Activated CD4-positive, alpha-beta T cell treated with anti-CD3 and anti-CD28 coated beads for 24 hours (primary cell): ENCODE measurements at places on chromosomes 5 and 9.

DNA sequence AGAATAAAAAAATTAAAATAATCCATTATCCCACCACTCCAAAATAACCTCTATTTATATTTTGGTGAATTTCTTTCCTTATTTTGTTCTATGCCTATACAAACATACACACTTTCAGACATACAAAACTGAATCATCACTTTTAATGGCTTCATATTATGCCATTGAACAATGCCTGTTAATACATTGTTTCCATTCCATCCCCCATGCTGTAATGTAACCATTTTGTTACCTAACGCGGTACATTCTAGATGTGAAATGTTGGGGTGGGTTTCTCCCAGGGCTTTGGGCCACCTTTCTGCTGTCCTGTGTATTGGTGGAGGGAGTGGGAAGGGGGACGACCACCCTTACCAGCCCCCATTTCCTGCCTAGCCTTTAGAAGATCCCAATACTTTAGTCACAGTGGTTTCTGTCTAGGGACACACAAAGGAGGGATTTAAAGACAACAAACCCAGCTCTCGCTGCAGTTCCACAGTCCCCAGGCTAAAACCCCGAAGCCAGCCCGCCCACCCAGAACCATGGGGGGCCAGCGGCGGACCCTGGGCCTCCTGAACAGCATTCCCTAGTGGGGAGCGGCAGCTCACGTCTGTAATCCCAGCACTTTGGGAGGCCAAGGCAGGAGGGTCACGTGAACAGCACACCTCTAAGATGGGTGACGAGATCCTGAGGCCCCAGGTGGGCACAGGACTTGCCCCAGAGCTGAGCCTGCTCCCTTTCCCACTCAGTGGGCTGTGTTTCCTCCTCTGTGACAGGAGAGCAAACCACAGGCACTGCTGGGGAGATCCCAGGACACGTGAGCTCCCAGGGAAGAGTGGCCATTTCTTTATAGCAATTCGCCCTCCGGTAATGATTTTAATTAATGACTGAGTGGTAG is 56.9 kb upstream of the STXBP1 start:
- DNase-seq, result no peak

DNA sequence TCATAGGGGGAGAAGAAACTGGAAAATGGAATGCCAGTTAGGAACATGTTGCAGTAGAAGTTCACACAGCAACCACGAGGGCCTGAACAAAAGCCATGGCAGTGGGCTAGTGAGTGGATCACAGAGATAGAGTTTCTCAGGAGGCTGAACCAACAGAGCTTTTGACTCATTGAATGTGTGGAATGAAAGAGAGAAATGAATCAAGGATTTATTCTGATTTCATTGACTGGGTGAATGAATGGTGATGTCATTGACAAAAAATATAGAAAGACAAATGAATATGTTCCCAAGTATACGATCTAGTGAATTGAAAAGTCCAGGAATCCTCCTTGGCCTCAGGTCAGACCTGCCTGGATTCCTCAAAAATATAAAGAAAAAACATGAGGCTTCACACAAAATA is 99.2 kb downstream of the ZNF462 start:
- no peak for DNase-seq

DNA sequence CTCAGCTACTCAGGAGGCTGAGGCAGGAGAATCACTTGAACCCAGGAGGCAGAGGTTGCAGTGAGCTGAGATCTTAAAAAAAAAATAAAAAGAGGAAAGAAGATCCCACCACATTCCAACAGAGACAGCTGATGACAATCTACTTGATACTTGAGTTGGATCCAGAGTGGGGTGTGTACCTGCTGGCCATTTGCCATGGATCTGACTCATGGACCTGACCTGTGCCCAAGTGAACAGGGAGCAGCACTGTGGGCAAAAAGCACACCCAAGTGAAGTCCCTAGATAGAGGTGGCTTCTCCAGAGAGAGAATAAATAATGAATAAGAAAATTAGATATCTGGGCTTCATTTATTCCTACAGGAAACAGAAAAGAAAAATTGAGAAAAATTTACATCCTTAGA is 81.2 kb upstream of the MIER3 start:
- DNase-seq, result no peak

DNA sequence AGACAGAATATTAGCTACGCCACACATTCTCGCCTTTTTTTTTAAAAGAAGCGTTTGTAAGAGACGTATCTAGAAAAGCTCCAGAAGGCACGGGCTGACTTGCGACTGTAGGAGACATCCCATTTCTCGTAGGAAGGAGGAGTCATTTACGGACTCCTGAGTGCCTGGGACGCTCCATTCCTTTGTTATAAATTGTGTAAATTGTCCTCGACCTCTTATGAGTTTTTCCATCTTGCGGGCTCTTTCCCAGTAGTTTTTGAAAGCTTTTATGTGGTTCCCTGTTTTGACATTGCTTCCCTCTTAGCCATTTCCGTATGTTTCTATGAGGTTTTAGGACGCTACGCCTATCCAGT is 1.0 kb downstream of the RABL6 start:
- no peak for DNase-seq

DNA sequence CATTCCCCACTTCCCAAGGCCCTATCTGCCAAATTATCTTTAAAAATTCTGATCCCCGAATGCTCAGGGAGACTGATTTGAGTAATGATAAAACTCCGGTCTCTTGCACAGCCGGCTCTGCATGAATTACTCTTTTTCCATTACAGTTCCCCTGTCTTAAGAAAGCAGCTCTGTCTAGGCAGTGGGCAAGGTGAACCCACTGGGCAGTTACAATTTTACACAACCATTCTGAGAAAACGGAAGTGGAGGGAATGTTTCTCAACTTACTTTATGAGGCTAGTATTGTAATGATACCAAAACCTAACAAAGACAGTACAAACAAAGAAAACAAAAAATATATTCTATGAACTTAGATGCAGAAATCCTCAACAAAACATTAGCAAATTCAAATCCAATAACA is 100.0 kb downstream of the MCTP1 start:
- no peak for DNase-seq

DNA sequence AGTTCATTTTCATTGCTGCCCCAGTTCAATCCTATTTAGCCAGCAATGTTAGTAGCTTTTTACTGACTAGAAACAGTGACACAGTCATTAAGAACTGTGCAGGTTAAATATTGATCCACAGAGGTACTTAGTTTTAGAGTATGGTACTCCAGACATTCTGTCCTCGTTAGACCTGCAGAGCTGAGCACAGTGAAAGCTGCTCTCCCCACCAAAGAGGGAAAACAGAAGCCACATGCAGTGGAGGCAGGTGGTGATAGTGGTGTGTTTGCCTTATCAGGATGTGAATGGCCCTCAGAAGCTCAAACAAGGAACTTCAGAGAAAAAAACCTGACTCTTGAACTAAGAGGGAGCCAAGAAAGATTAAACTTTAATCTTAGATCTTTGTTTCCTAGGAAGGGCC is 75.5 kb downstream of the UNC13B start:
- DNase-seq, result no peak

DNA sequence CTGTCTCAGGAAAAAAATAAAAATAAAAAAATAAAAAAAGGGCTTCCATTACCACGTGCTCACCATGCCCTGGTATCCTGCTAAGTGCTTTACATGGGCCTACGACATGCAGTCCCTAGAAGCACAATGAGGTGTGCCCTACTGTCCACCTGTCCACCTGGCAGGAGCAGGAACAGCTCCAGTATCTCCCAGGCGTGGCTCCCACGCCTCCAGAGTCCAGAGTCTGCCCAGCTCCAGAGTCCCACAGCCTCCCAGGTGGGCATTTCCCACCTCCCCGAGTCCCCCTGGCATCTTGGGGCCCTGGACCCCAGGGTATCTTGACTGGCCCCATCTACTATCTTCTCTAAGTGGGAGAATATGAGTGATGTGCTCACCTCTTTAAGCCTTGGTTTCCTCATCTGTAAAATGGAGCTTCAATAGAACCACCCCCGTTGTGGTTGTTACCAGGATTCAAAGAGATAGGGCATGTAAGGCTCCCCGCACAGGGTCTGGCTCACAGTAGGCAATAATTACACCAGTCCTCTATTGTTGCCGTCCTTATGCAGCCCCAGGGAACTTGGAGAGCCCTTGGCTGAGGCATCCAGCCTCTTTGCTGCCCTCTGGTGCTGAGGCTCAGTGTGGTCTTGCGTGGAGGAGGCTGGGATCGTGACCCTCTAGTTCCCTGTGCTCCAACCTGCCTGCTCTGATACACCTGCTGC is 8.9 kb downstream of the CXCL14 start:
- no peak for DNase-seq

- no peak for DNase-seq
Observed at GRCh38 chr5:93076096-93076495, 504.9 kb downstream of the NR2F1-AS1 start.
